ENCODE measurements at places on chromosomes 3 and 15. TPM values are rescaled to one million over a fixed set of nuclear protein-coding genes. Genes with fewer than 3 reads are reported as not detected.

The SPINT1 gene
- total RNA-seq = not detected

The ACKR4 gene
- total RNA-seq = not detected

The KLHL40 gene
- not detected for total RNA-seq

The HTD2 gene
- total RNA-seq = 7.3 TPM

The CLN6 gene
- total RNA-seq = 36.4 TPM

The EPB42 gene
- total RNA-seq = not detected

The CIB2 gene
- total RNA-seq = 29.7 TPM

The EXOG gene
- 16.6 TPM for total RNA-seq

The ROPN1 gene
- total RNA-seq = not detected

The FRMD5 gene
- not detected for total RNA-seq

The ANKRD34C gene
- total RNA-seq = not detected

DNA sequence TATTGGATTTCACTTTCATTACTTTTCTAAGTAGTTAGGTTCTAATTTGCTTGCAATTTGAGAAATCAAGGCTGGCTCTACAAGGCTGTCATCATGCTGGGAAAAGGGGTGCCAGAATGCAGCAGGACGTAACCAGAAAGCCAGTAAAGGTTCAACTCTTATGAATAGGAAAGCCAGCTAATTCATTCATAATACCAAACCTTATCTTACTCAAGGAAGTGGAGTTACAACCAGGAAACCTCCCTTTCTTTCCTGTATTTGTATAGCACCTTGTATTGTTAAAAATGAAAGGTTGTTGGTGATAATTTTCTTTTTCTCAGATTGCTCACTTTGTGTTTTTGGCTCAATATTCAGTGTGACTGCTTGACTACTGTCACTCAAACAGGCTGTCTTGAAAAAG, 109.4 kb downstream of the FILIP1L start:
- DNase-seq = no peak

- no peak for DNase-seq
These were observed 9.1 kb upstream of the ABHD2 start for GRCh38 chr15:89078851-89079810.

DNA sequence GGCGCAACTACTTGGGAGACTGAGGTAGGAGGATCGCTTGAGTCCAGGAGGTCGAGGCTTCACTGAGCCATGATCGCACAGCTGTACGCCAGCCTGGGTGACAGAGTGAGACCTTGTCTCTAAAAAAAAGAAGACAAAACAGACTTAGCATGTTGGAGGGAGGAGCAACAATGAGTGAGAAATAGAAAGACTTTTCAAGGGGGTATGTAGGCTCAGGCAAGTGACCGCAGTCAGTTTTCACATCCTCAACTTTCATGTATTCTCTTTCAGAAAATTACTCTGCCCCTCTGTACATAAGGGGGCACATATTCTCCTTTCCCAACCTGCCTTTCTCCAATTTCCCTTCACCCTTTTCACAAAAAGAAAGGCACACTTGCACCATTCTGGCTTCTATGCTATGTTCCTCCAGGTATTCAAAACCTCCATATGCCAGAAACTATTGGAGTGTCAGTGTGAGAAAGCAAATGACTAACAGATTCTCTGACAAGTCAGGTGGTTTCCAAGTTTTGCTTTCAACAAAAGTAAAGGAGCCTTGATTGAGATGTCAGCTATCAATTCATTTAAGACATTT, 7.6 kb downstream of the NSUN3 start:
- no peak for DNase-seq

- no peak for DNase-seq
These were observed 403.6 kb downstream of the ERC2 start for GRCh38 chr3:56064684-56065083.

- DNase-seq = no peak
These were observed 39.0 kb upstream of the BLM start for GRCh38 chr15:90677807-90678790.

GRCh38 chr15:100887211-100887913, 7.7 kb downstream of the ALDH1A3 start:
- DNase-seq = no peak

GRCh38 chr3:45486136-45486535, 97.8 kb downstream of the LARS2 start:
- no peak for DNase-seq

- DNase-seq = no peak
These were observed 439.4 kb upstream of the RBMS3 start for GRCh38 chr3:28841441-28841840.

- no peak for DNase-seq
These were observed 226.3 kb downstream of the LPP start for GRCh38 chr3:188380252-188380651.

DNA sequence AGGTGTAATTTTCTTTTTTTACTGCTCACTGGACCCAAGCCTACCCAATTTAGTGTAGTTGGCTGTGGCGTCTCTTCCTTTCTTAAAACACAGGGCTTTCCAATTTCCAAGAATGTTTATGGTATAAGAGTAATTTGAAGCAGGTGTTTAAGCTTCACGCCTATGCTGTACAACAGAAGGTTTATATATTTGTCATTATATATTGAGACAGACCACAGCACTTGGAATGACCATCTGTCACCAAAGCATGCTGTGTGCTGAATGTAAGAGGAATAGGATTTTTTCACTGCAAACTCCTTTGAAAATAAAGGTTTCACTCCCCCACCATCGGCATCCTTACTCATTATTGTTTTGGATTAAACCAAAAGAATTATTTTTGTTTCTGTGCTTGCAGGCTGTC, 325.7 kb downstream of the OTOL1 start:
- DNase-seq = no peak

GRCh38 chr3:114344492-114344891, 50.7 kb downstream of the TIGIT start:
- DNase-seq = no peak

- no peak for DNase-seq
These were observed 1.0 kb upstream of the CXCR6 start for GRCh38 chr3:45942051-45942825.

GRCh38 chr15:45862034-45862433, 227.2 kb downstream of the SQOR start:
- DNase-seq = no peak

GRCh38 chr3:194631696-194632095, 1.5 kb downstream of the TMEM44 start:
- no peak for DNase-seq

GRCh38 chr3:188262913-188263683, 109.1 kb downstream of the LPP start:
- peak; percentile 89 for DNase-seq

DNA sequence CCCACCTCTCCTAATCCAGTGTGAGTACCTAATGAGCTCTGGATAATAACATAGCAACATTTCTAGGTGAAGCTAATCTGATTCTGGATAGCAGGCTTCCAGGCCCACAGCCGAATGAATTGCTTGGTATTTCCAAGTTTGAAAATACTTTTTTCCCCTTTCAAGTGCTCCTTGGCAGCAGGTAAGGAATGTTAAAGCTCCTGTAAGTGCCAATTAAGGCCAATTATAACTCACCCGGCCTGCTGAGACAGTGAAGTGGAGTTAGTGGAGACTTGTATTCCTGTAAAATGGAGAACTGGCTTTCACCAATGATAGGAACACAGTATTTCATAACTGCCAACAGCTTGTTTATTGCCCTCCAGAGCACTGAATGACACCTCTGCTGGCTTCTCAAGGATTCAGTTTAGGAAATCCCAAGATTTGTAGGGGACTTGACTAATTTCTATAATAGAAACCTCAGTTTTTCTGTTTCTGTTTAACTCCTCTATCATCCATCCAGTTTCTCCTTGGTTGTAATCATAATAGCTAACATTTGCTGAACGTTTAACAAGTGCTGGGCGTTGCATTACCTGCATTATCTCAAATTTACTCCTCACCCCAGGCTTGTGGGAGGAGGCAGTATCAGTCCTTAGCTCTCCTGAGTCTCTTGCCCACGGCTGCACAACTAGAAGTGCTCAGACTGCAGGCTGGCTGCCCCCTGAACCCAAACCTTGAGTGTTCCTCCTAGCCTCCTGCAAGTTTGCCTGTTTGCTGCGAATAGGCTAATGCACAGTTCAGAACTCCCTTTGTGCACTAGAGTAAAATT, 52.7 kb upstream of the SCAANT1 start:
- no peak for DNase-seq

DNA sequence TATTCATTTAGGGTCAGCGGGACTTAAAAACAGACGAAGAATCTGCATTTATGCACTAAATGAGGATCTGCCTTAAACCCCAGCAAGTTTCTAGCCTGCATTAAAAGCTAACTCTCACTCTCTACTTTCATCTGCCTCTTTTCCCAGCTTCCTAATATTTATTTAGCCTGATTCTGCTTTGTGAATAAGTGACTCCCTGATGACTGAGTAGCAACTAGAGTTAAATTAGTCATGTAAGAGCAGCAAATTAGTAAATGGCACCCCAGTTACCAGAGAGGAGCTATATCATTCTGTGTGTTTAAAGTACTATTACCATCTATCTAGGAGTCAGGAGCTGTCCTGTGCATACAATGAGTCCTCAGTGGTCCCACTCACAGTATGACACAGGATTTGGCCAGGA, 391.0 kb upstream of the RORA start:
- DNase-seq = no peak

DNA sequence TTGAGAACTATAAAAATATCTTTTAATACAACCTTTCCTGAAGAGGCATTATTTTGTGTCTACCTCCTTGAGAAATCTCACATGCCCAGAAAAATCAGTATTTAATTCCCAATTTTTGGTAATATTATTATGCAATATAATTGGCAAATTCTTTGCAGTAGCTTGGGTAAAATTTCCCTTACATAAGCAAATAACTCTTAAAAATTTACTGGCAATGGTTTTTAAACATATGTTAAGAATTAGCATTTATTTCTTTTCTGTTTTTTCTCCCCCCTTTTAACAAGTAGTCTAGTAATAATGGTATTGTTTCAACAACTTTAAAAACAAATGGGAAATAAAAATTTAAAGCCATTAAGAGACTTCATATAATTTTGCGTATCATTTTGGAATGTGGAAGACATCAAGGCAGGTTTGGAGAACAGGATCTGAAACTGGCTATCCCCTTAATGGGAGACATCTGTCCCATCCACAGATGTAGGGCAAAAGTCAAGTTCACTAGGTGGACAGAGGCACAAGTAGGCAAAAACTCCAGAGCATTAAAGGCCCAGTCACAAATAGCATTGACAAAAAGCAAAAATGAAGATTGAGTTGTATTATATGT, 89.6 kb upstream of the AADACL2 start:
- no peak for DNase-seq

GRCh38 chr15:48190932-48191573, 412 bp upstream of the CTXN2 start:
- peak; percentile 79 for DNase-seq
